Sigmoid colon (tissue), 7 donors: ENCODE measurements at places on chromosomes 7 and 10. TPM values are rescaled to one million over a fixed set of nuclear protein-coding genes. Genes with fewer than 3 reads are reported as not detected.

- no peak for DNase-seq
Observed at GRCh38 chr7:8092140-8092539, 123.5 kb downstream of the GLCCI1 start.

- DNase-seq = no peak
Observed at GRCh38 chr7:73483171-73483570, 38.9 kb downstream of the BAZ1B start.

The SFTPA1 gene
- polyA plus RNA-seq = 2.4 TPM

The MCM10 gene
- 0.92 TPM for polyA plus RNA-seq

DNA sequence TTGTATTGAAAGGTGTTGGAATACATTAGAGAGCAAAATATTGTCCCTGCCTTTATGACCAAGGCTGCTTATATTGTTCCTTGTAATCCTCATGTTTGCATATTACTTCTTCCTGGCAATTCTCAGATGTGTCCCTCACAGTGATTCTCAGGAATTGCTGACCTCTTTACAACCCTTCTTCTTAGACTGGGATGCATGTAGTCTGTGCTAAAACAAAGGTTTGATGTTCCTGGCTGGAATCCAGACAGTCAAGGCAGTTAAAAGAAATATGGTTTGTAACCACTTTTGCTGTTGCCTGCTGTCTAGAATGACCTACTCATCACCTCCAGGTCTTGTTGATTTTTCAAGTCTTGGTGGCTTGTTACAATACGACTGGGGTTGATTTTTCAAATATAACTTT lies 367.6 kb downstream of the HGF start:
- no peak for DNase-seq

GRCh38 chr10:70221030-70221429 lies 12.2 kb downstream of the PPA1 start:
- no peak for DNase-seq

DNA sequence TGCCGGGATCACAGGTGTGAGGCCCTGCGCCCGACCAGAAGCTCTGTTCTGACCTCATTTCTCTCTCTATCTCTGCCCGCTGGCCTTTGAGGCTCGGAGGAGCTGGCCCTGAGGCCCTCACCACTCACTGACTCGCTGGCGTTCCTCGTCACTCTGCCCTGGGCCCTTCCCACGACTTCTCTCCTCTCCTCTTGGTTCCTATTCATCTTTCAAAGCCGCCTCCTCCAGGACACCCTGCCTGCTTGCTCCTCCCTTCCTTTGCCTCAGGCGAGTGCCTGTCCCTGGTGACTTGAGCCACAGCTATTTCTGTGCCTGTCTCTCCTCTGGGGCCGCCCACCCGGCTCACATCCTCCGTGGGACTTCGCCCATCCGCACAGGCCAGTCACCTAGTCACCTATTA lies 17.3 kb upstream of the ADGRA1 start:
- DNase-seq = no peak
